ENCODE measurements at places on chromosomes 2 and 18.

- DNase-seq, result no peak
Measured at GRCh38 chr2:54579682-54580620, 123.8 kb downstream of the SPTBN1 start.

DNA sequence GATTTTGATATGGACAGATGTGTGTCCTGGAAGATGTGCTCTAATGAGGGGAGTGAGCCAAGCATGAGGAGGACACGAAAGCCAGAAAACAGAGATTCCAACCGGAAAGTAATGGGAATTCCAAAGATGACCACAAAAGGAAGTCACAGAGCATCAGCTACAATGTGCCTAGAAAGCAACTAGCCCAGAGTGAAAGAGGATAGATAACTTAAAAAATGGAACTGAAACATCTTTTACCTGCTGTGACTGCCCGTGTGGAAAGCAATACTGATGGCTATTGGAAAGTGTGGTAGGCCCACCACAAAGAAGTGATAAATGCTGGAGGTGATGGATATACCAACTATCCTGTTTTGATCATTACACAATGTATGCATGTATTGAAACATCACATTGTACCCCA is 21.6 kb downstream of the DNMT3A start:
- no peak for DNase-seq

GRCh38 chr18:9756271-9756932 is 48.3 kb downstream of the RAB31 start:
- DNase-seq, result no peak

- no peak for DNase-seq
Measured at GRCh38 chr2:24457696-24458386, 33.2 kb upstream of the NCOA1 start.

- DNase-seq, result no peak
Measured at GRCh38 chr2:234033174-234033573, 17.3 kb upstream of the SPP2 start.

DNA sequence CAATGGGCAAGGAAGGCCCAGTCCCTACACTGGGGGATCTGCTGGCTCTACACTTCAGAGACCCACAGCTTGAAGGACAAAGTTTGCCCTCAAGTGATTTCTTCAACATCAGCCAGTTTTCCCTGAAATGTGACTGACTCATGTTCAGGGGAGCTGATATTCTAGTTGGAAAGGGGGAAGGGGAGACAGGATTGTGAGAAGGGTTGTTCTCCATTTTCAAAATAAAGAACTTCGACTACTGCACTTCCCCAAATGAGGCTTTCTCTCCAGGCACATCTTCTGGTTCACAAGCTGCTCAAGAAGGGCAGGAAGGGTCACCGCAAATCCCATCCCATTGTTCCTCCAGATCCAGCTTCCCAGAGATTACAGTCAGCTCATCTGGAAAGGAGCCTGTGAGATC is 117.6 kb downstream of the BCL2L11 start:
- no peak for DNase-seq

DNA sequence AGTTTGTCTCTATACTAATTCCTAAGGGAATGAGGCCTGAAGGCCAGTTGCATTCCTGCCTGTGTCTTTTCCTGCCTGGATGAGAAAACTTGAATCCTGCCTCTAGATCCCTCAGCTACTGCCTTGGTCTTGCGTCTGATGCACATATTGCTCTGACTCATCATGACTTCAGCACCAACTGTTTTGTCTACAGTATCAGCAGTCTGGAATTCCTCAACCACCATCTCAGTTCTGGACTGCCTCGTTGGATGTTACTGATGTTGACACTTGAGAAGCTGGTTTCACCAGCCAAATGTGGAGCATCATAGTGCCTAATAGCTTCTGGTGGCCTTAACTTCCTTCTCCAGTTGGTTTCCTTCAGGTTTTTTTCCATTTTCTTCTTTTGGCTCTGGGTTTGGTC is 211.0 kb downstream of the CTNNA2 start:
- DNase-seq, result peak; percentile 60

GRCh38 chr2:69704446-69704845 is 37.5 kb upstream of the ANXA4 start:
- DNase-seq, result peak; percentile 98

DNA sequence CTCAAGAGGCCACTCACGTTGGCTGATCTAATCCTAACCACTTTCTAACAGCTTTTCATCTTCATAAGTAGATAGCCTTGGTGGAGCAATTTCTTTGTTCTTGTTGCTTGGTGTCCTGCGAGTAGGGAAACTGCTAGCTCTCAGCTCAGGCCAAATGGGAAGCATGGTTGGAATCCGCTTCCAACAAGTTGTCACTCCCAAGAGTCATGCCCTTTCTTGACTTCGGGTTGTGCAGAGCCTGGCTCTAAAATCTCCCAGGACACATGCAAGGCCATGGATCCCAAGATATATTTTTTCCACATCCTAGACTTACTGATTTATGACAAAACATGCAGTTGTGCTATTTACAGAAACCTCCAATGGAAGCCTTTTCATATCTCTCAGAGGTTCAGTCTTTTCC is 7.3 kb upstream of the MATN3 start:
- no peak for DNase-seq

GRCh38 chr2:239322416-239323086 is 78.3 kb downstream of the HDAC4 start:
- no peak for DNase-seq

DNA sequence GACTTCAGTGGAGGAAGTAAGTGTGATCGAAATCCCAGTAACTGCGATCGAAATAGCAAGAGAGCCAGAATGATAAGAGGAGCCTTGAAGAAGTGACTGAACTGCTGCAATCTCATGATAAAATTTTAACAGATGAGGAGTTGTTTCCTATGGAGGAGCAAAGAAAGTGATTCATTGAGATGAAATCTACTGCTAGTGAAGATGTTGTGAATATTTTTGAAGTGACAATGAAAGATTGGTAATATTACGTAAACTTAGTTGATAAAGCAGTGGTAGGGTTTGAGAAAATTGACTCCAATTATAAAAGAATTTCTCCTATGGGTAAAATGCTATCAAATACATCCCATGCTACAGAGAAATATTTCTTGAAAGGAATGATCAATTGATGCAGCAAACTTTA is 780.6 kb downstream of the MBD2 start:
- DNase-seq, result no peak

DNA sequence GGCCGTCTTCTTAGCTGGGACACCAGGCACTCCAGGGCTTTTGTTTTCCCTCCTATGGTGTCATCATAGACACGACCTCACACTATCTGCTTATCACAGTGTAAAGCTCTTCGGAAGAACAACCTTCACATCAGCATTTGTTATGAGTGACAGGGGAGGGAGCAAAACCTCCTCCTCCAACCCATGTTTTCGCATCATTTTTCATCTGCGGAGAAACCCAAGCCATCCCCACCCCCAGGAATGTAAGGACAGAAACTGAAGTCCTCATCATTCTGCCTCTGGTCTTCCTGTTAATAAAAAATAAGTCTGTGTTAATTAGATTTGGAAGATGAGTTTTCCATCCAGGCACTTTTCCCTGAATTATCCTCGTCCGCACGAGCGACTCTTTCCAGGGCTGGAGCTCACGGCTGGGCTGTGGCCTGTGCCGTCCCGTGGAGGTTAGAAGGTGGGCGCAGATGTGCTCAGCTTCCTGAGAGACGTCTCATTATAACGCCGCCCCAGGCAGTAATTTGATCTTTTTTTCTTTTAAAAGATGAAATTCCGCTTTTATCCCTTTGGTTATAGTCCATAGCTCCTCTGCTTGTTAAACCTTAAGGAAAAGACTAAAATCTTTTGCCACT is 101.6 kb upstream of the TMEM18 start:
- DNase-seq, result no peak

DNA sequence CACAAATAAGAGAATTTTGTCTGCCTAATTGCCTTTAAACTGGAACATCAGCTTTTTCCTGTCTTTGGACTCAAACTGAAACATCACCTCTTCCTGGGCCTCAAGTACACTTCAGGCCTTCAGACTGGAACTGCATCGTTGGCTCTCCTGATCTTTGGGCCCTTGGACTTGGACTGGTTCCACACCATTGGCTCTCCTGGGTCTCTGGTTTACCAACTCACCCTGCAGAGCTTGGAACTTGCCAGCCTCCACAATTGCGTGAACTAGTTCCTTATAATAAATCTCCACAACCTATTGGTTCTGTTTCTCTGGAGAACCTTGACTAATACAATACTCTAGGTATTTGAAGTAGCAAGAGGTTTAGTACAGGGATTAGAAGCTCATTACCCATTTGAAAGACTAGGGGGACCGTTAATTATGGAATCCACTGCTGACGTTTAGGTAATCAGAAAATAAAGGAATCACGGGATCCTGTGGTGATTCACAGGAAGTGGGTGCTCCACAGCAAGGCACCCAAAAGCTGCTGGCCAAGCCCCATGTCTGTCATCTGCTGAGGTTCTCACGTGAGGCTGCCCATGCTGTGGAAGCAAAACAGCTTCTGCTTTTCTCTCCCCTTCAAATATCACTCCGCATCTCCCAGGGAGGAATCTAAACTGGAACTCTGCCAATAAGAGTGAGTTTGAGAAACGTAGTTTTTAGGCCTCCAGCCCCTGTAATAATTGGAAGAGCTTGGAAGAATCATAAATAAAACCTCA is 20.0 kb upstream of the SGPP2 start:
- DNase-seq, result no peak

GRCh38 chr2:42296226-42296625 is 64.8 kb downstream of the COX7A2L start:
- no peak for DNase-seq
